ENCODE measurements at places on chromosomes 5 and 9. TPM values are rescaled to one million over a fixed set of nuclear protein-coding genes. Genes with fewer than 3 reads are reported as not detected.

ZBTB26 gene
- total RNA-seq, result 8.1 TPM

LHX2 gene
- total RNA-seq, result not detected

DNA sequence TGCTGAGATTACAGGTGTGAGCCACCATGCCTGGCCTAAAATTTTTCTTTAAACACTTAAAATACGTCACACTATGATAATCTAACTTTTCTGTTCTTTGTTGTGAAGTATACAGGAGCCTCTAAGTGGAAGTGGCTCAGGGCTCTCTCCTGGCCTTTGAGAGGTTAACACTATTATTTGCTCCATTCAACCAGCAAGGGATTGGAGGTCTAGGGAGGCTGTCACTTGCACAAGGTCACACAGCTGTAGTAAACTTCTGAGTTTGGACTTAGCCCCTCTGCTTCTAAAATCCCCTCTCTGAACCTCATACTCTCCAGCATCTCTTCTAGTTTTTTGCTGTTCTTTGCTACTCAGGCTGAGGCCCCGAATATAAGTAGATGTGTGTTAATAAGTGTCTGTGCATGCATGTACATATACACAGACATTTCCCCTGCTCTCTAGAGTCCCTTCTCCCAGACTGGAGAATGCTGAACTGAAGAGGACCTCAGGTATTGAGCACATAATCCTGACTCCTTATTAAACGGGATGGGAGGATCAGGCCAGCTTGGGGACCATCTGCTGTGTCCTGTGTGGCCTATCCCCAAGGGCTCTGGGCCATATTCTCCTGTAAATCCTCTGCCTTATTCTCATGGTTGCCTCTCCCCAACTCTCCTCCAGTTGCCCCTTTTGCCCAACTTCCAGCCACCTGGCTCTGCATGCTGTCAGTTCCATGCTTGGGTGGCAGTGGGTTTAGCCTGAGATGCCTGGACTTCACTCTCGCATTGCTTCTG, 87.0 kb upstream of the SPRY4 start:
- DNase-seq, result no peak

- DNase-seq, result no peak
Measured at GRCh38 chr9:71897577-71897976, 13.4 kb downstream of the ABHD17B start.

LURAP1L gene
- not detected for total RNA-seq

- DNase-seq, result no peak
Measured at GRCh38 chr9:114407889-114408288, 20.1 kb upstream of the AKNA start.

COMMD10 gene
- 22.9 TPM for total RNA-seq

SLC36A2 gene
- total RNA-seq, result not detected

GRCh38 chr9:88829276-88829675, 162.0 kb upstream of the S1PR3 start:
- DNase-seq, result peak; percentile 58

- DNase-seq, result no peak
Measured at GRCh38 chr9:21412107-21412506, 3.2 kb downstream of the IFNA8 start.

PDE6A gene
- total RNA-seq, result 0.05 TPM

DNA sequence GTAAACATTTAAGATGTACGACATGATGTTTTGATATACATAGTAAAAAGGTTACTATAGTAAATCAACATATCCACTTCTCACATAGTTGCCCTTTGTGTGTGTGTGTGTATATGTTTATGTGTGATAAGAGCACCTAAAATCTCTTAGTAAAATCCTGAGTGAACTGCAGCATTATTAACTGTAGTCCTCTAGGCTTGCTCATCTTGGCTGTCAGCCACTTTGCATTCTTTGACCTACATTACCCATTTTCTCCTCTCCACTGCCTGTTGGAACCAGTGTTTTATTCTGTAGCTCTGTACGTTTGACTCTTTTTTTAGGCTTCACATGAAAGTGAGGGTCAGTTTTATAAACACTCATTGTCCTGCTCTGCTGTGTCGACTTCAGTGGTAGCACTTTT, 24.4 kb downstream of the C5orf22 start:
- no peak for DNase-seq

DNA sequence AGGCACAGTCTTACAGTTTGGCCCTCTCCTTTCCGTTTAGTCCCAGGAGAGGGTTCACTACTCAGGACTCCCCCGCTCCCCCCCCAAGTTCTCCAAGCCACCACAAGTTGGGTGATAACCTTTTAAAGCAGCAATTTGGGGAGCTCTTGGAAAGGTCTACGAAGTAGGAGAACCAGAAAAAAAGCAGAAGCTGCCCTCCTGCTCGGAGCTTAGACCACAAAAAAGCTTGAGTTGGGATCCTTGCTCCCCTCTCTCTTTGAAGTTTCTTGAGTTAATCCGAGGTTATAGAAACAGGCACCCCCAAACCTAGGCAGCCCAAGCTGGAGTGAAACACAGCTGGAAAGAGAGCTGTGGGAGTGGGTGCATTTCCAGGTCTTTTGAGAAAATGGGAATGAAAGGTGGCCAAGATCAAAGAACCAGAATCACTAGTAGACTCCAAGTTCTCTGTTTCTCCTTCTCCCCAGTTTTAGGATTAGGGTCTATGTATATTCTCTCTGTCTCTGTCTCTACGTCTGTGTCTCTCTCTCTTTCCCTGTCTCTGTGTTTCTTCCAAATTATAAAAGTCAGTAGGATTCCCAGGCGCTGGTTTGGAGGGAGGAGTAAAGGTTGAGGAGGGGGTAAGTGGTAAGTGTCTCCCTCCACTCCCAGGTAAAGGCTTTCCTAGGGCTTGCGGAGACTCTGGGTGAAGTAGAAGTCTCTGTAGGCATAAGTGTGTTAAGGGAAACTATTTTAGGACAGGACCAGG, 2.8 kb downstream of the LHX2 start:
- no peak for DNase-seq

GTF3C4 gene
- total RNA-seq, result 13.8 TPM

PDCD1LG2 gene
- 3.0 TPM for total RNA-seq

DNA sequence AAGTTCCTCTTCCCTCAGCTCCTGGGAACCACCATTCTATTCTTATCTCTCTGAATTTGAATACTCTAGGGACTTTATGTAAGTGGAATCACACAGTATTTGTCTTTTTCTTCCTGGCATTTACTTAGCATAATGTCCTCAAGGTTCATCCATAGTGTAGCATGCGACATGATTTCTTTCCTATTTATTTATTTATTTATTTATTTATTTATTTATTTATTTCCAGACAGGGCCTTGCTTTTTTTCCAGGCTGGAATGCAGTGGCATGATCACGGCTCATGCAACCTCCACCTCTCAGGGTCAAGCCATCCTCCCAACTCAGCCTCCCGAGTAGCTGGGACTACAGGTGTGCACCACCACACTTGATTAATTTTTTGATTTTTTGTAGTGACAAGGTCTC, 142.1 kb downstream of the GPBP1 start:
- DNase-seq, result no peak

MOB3B gene
- total RNA-seq, result 1.3 TPM

TAF11L3 gene
- total RNA-seq, result not detected

DNA sequence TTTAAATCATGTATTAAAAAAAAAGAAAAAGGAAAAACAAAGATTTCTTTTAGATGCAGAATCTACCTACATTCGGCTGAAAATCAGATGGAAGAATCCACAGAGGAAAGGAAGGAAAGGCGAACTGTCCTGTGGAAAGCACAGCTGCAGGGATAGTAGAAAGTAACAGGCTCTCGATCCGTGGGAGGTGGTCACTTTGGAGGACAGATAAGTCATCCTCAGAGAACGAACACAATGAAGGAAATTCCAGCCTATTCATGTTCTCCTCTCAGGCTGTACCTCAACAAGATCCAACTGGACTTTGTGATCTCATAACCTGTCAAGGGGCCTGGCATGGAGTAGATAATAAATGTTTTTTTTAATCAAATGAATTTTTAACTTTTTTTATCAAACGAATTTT, 72.8 kb downstream of the NR6A1 start:
- no peak for DNase-seq

SLC45A2 gene
- not detected for total RNA-seq

TUSC1 gene
- 0.25 TPM for total RNA-seq

GRCh38 chr5:94771742-94772141, 153.3 kb downstream of the SLF1 start:
- DNase-seq, result no peak

GRCh38 chr5:164302533-164303235, 797.3 kb downstream of the MAT2B start:
- no peak for DNase-seq
